ENCODE measurements at places on chromosomes 5 and 9.
A peak's percentile ranks its signal among the peaks of the same experiment; 100 is the strongest.

- no peak for DNase-seq
Measured at GRCh38 chr9:91143642-91144041, 218.1 kb downstream of the AUH start.

GRCh38 chr5:129474544-129474943 lies 14.4 kb downstream of the ADAMTS19 start:
- peak; percentile 30 for DNase-seq

DNA sequence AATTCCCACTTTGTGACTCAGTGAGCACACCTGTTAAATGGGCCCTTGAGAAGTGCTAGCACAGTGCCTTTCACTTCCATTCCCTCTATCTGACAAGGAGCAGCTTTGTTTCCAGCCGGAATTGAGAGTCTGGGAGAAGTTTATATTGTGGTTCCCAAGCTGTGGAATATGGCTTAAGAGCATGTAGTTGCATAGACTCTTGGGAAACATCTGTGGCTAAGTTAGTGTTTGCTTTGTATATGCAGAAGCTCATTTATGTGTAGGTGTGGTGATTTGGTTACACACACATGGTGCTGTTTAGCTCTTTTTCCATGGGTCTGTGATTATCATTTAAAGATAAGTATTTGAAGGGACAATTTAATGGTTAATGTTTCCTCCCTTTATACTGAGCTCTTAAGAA lies 110.5 kb upstream of the HMHB1 start:
- no peak for DNase-seq

- DNase-seq = peak; percentile 64
Measured at GRCh38 chr5:113246361-113246870, 188.4 kb downstream of the TSSK1B start.

GRCh38 chr9:76707510-76707909 lies 56.7 kb upstream of the PCA3 start:
- no peak for DNase-seq

DNA sequence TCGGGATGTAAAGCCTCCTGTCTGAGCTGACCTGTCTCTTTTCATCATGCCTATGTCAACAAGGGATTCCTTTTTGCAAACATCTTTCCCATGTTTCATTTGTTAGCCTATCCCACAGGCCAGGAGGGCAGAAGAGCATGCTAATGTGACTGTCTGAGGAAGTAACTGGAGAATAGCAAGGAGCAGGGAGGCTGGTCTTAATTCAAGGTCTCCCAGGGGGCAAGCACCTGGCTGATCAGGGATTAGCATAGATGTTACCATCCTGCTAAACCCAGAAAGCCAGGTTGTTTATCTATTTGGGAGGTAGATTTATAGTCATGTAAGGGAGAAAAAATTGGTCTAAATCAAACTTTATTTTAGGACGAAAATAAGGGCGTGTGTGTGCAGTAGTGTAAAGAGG lies 36.7 kb upstream of the MAP1B start:
- DNase-seq = peak; percentile 30

GRCh38 chr5:145347026-145347616 lies 488.0 kb downstream of the PRELID2 start:
- DNase-seq = peak; percentile 40

GRCh38 chr5:15074651-15075050 lies 203.1 kb upstream of the ANKH start:
- peak; percentile 47 for DNase-seq

DNA sequence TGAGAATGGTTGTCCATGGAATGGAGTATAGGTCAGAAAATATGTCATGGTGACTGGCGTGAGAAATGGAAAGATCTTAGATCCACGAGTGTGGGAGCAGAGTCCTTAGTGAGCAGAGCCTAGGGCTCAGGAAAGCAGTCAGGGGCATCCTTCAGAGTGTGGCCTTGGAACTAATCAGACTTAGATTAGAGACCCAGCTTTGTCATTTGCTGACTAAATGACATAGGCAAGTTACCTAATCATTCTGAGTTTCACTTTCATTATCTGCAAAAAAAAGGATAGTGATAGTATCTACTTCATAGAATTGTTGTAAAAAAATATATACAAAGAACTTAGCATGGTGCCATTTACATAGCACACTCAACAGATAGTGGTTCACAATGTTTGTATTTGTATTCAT lies 24.3 kb upstream of the SLIT3 start:
- DNase-seq = no peak

GRCh38 chr9:13432904-13433303 lies 153.4 kb upstream of the MPDZ start:
- DNase-seq = no peak
